ENCODE measurements at places on chromosomes 6 and 20.

DNA sequence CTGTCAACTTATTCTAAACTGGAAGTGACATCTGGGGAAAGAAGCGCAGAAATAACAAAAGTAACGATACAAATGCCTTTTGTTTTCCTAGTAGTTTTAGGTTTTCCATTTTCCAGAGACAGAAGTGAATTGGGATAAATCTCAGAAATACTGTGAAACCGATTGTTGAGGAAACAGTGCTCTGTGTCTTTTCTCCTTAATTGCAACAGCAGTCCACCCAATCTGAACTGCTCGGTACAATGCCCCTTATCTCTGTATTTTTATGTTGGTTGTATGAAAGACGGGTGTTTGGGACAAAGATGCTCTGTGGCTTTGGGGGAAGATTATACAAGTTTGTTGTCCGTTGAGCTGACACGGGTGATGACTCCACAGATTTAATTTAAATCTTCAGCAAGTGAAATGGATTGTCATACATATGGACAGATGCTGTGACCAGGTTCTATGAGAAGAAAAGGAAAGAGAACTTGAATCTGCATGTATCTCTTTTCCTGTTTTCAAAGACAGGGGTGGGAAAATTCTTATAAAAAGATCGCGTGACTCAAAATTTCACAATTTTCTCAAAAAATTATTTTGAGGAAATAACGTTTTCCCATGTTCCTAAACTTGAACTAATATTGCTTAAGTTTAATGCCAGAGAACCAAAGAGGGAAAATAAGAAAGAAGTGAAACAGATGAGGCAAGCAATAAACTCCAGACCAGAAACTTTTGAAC, 41.2 kb downstream of the SASH1 start:
- DNase-seq = no peak

GRCh38 chr6:145147559-145147958, 587.8 kb downstream of the EPM2A start:
- DNase-seq = no peak

DNA sequence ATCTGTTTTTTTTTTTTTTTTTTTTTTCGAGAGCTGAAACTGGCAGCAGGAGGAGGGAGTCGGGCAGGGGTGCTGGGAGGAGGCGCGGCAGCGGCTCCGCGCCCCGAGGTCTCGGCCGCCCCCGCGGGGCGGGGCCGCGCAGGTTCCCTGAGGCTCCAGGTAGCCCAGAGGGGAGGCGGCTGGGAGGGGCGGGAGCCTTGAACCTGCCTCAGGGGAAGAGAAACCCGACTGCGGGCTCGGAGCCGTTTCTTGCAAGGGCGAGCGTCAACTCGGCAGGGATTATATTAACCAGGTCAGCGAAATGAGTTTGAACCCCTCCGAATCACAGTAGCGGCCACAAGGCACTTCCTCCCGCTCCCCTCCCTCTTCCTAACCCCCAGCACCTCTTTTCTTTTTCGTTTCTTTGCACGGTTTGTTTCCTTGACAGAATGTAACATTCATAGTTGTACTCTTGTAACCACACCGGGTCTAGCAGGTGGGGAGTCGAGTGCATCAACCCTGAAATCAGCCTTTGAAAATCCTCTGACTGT, 2.0 kb downstream of the MYB start:
- peak; percentile 14 for DNase-seq

DNA sequence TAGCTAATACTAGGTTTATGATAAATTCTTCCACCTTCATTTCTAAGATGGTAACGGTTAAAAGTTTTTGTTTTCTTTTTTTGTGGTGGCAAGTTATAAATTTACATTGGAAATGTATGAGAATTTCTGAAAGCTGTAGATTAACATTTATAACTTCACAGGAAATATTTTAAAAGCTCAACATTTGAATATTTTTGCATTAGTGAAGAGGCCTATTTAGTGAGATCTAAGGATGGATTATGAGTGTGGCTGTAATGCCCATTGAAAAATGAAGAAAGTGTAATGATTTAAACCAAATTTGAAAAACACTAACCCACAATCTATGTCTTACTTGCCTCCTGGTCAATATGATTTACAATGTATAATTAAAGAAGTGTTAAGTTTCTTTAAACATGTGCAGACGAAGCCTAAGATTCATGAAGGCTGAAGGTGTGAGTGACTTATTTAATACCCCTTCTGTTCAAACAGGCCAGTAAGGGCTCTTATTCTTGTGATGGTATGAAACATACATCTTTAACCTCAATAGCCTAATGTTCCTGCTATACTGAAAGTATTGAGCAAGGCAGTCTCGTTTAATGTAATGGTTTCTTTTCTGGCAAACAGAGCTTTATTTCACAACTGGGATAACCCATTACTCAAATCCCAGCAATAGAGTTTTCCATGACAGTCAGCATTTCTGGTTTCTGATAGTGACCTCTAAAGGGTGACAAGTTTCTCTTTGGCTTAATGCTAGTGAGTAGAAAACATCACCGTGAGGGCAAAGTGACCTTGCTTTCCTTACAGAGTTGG, 13.2 kb downstream of the HDGFL1 start:
- DNase-seq = no peak

DNA sequence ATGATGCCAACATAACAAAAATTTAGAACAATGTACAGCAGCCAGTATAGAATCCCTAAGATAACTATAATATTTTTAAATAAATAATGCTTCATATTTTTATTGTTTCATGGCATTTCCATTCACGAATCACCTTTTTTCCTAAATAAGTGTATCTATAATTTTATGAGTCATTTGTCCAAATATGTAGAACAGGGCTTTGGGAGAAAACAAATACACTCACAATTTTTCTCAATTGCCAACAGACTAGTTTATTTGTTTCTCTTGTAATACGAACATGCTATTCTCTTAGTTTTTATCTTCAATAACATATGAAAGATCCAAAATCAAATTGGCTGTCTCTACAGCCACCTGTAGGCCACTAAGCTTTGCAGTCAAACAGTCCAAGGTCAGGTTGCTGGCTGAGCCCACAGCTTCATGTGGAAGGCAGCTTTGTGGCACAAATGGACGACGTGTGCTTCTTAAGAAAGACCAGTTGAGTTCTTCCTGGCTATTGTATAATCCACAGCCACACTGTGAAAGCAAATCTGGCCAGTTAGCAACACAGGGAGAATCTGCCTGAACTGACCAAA, 29.0 kb downstream of the MKKS start:
- no peak for DNase-seq

GRCh38 chr6:90544741-90545140, 42.1 kb downstream of the MAP3K7 start:
- DNase-seq = no peak

DNA sequence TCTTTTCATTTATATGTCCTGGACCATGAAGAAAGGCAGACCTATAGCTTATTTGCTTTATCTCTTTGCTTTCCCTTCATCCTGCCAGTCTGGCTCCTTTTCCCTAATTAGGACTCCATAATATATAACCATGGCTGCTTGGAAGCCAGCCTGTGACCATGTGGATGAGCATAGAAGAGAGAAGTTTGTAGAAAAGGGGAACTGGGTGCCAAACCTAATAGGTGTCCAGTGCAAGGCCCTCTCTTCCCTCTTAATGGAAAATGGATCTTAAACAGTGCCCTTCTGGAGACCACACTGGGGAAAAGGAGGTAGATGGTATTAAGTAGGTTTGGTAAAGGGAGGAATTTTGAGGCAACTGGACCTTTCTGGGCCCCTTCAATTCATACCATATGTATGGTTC, 16.7 kb upstream of the OSTM1 start:
- no peak for DNase-seq

- DNase-seq = no peak
Observed at GRCh38 chr20:57043091-57043490, 223.3 kb downstream of the BMP7 start.

GRCh38 chr6:153947808-153948447, 91.1 kb upstream of the OPRM1 start:
- peak; percentile 46 for DNase-seq

- no peak for DNase-seq
Observed at GRCh38 chr6:108825326-108825725, 22.9 kb upstream of the ARMC2 start.

DNA sequence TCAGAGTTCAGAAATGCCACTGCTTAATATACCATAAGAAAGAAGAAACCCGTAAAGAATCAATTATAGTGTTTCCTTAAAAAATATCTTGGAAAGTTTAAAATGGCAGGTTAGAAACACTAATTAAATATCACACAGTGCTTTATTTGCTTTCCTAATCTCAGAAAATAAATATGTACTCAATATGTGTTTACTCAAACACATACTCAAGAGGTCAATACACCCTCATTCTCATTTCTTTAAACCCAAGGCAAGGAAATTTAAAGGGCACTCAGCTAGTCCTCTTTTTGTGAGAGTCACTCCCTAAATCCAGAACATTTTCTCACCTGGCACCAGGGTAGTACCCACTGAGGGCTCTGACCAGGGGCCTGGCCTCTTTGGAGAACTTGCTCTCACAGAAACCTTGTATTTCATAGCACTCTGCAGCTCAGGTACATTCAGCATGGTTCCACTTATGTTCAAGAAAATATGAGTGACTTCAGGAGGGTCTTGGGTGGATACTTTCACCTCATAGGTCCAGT, 38.2 kb downstream of the ROS1 start:
- DNase-seq = no peak

DNA sequence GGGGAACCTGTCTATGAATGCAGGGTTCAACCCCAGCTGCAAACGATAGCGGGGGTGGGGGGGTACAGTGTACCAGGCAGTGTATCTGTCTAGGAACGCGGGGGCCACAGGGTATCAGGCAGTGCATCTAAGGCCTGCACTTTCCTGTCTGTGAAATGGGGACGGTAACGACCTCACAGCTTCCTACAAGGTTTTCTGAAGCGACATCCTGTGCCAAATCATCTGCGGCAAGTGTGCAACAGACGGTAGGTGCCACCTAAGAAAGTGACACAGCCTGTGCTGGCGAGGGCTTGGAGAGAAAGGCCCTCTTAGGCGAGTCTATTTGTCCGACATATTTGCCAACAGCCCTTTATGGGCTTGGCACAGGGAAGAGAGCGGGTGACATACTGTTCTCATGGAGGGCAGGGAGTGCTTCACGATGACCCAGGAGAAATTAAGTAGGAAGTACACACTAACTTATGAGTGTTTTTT, 3.8 kb downstream of the DIDO1 start:
- DNase-seq = no peak

- DNase-seq = no peak
Observed at GRCh38 chr20:49624317-49624716, 56.4 kb upstream of the PTGIS start.

- DNase-seq = no peak
Observed at GRCh38 chr6:24574809-24575208, 71.2 kb downstream of the KIAA0319 start.

GRCh38 chr6:29841030-29841429, 13.4 kb downstream of the HLA-G start:
- DNase-seq = no peak

DNA sequence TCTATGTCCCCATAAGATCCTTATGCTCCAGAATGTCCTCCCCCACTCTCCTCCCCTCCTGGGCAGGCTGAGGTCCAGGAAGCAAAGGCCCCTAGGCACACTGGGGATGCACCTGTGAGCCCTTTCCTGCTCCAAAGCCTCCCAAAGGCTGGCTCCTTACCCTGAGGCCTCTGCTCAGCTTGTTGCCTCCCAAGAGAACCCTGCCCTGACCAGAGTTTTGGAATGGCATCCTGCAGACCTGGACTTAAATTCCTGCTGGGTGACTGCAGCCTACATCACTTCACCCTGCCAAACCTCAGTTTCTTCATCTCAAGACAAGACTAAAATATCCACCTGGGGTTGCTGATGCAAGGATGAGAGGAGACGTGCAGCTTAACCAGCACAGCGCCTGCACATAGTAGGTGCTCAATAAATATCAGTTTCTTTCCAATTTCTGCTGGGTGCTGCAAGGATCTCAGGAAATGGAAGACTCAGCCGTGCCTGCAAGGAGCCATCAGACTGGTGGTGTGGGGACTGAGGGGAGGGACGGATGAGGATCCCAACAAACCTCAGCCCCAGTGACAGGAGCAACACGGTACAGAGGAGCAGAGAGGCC, 2.1 kb upstream of the LBP start:
- DNase-seq = no peak

- DNase-seq = no peak
Observed at GRCh38 chr6:113927001-113927400, 43.9 kb downstream of the HDAC2 start.

DNA sequence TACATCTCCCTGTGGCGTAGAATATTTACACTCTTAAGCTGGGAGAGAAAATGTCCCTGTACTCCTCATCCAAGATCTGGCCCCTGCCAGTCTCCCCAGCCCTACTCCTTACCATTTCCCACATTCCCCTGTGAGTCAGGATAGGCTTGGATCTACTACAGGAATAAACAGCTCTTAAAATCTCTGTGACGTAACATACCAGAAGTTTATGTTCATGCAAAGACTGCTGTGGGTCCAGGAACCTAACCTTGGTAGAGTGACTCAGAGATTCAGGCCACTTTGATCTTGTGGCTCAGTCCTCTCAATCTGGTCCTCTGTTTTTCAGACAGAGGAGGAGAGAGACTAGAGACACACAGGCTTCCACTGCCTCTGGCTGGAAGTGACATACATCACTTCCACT, 38.5 kb upstream of the GPR6 start:
- DNase-seq = no peak

- no peak for DNase-seq
Observed at GRCh38 chr6:118123503-118124037, 216.5 kb downstream of the SLC35F1 start.

- DNase-seq = no peak
Observed at GRCh38 chr6:115000736-115001135, 657.9 kb upstream of the HS3ST5 start.

- peak; percentile 74 for DNase-seq
Observed at GRCh38 chr20:47785854-47786764, 828 bp upstream of the SULF2 start.

GRCh38 chr6:30157999-30158398, 3.0 kb downstream of the TRIM10 start:
- no peak for DNase-seq

DNA sequence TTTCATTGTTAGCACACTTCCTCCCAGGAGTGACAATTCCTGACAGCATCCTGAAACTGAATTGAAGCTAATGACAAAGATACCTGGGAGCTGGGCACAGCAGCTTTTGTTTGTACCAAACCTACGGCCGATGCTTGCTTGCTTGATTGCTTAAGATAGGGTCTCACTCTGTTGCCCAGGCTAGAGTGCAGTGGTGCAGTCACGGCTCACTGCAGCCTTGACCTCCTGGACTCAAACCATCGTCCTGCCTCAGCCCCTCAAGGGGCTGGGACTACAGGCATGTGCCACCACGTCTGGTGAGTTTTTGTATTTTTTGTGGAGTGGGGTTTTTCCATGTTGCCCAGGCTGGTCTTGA, 84.7 kb upstream of the SCP2D1 start:
- DNase-seq = no peak

GRCh38 chr20:22569353-22569752, 15.0 kb downstream of the FOXA2 start:
- no peak for DNase-seq

DNA sequence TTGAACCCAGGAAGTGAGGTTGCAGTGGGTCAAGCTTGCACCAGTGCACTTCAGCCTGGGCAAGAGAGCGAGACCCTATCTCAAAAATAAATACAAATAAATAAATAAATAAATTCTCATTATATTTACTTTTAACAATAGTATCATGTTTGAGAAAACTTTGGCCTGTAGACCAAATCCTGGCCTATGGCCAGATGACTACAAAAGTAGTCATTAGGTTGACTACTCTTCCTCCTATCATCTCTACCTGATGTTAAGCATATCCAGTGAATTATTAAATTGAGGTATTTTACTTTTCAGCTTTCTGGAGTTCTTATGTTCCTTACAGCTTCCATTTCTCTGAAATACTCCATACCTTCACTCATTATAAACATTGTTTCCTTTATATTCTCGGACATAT, 280.6 kb downstream of the LAMA2 start:
- no peak for DNase-seq

Measured in endothelial cell (in vitro differentiated cells).